Progenitor cell of endocrine pancreas (in vitro differentiated cells): ENCODE measurements at places on chromosomes 5 and 9. TPM values are rescaled to one million over a fixed set of nuclear protein-coding genes. Genes with fewer than 3 reads are reported as not detected.
A peak's percentile ranks its signal among the peaks of the same experiment; 100 is the strongest.

Gene INSL4
- not detected in 2 replicates for total RNA-seq

Gene SPINK7
- total RNA-seq: not detected in 2 replicates

Gene BHMT
- total RNA-seq: 1.2 and 1.4 TPM in 2 replicates

Gene ACOT12
- total RNA-seq: not detected in 2 replicates

Gene MYMK
- total RNA-seq: not detected in 2 replicates

Gene SLC34A1
- not detected in 2 replicates for total RNA-seq

GRCh38 chr5:74063346-74063745 is 437.4 kb downstream of the ARHGEF28 start:
- H3K27ac ChIP-seq: no peak overlapping the region
- H3K4me3 ChIP-seq: no peak overlapping the region
- no peaks in the 10 kb centered on the region for H3K27me3 ChIP-seq

DNA sequence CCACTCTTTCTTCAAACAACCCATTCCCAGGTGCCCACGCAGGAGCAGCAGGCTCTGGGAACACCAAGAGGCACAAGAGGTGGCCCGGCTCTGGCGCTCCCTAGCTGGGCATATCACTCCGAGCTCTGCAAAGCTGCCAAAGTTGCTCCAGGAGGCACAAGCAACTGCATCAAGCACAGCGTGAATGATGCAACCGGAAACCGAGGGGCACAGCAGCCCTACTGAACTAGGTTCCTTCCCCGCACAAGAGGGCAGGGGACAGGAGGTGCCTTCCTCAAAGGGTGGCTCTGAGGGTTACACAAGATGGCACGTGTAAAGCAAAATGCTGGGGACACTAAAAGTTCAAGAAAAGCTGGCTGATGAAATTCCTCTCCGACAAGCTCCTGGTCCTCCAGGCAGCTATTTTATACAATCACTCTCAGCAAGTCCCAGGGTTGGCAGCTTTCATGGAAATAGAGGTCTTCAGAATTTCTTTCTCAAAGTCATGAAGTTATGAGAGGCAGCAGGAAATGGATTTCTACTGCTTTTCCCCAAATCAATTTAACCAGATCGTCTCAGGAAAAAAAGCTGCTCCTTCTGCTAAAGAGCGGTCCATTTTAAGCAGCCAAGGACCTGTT is 22.9 kb downstream of the PSMB7 start:
- DNase-seq: no peak
- peaks cover 4% of the 10 kb centered on the region for H3K36me3 ChIP-seq
- H3K4me3 ChIP-seq: no peak overlapping the region
- H3K27ac ChIP-seq: no peak overlapping the region

DNA sequence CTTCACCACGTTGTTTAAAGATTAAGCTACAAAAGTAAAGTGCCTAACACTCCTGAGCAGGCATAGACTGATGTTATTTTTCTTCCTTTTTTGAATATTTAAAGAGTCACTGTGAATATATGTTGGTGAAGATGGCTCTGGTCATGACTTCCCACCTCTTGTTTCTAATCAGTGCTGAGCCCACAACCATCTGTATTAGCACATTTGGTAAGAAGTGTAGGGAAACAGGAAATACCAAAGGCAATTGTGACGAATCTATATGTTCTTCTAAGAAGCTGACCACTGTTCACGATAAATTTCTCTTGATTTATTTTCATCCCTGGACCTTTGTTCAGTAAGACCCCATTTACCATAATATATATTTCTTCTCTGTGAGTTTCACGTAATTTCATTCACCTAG is 108.3 kb upstream of the PCA3 start:
- H3K4me3 ChIP-seq: no peak overlapping the region
- no peaks in the 10 kb centered on the region for H3K36me3 ChIP-seq
- peaks cover 7% of the 10 kb centered on the region for H3K4me1 ChIP-seq
- no peak for DNase-seq
- peaks cover 3% of the 10 kb centered on the region for H3K27me3 ChIP-seq

DNA sequence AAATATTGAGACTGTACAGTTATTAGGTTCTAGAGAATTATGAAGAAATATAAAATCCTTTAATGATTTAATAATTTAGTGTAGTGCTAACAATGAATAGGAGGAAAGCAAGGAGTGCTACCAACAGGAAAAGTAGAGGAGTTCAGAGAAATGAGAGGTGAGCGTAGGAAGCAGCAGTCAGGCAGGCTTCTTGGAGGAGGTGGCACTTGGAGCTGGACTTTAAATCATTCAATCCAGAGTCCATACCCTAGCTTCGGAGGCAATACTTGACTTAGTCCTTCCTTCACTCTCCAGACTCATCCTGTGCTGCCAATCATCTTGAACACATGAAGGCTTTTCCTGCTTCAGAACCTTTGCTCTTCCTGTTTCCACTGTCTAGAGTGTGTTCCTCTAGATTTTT is 254.3 kb downstream of the GRIA1 start:
- H3K4me3 ChIP-seq: no peak overlapping the region
- H3K36me3 ChIP-seq: no peaks in the 10 kb centered on the region
- H3K27me3 ChIP-seq: peaks cover 9% of the 10 kb centered on the region

DNA sequence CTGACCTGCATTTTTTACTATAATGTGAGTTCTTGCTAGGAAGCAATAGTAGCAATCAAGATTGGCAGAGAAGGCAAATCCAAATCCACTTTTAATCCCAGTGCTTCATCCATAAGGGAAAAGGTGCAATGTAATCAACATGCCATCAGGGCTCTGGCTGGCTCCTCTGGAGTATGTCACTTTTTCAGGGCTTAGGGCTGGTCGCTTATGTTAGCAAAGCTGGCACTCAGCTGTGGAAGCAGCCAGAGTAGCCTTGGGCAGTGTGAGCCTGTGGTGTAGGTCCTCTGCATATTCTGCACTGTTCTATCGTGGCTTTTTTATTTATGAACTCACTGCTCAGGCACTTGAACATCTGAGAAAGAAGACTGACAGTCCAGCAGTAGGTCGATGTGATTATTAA is 16.1 kb downstream of the ACTBL2 start:
- DNase-seq: no peak
- peaks cover 8% of the 10 kb centered on the region for H3K27me3 ChIP-seq
- no peaks in the 10 kb centered on the region for H3K4me1 ChIP-seq

- H3K27me3 ChIP-seq: no peaks in the 10 kb centered on the region
- peaks cover 5% of the 10 kb centered on the region for H3K4me1 ChIP-seq
- no peak for DNase-seq
- H3K4me3 ChIP-seq: no peak overlapping the region
- H3K36me3 ChIP-seq: peaks cover 58% of the 10 kb centered on the region
- H3K27ac ChIP-seq: peak overlapping the region; percentile 49
These were observed 120.0 kb upstream of the CACNA1B start for GRCh38 chr9:137757613-137758029.

GRCh38 chr9:34443533-34443932 is 14.8 kb downstream of the FAM219A start:
- H3K4me3 ChIP-seq: no peak overlapping the region
- peaks cover 6% of the 10 kb centered on the region for H3K36me3 ChIP-seq
- DNase-seq: no peak
- H3K4me1 ChIP-seq: peaks cover 6% of the 10 kb centered on the region

GRCh38 chr5:141328231-141328630 is 2.1 kb upstream of the PCDHGA1 start:
- H3K27me3 ChIP-seq: no peaks in the 10 kb centered on the region
- no peaks in the 10 kb centered on the region for H3K4me1 ChIP-seq
- no peak overlapping the region for H3K4me3 ChIP-seq
- no peak overlapping the region for H3K27ac ChIP-seq

GRCh38 chr5:100706776-100707175 is 171.6 kb downstream of the FAM174A start:
- no peaks in the 10 kb centered on the region for H3K36me3 ChIP-seq
- no peaks in the 10 kb centered on the region for H3K27me3 ChIP-seq
- peaks cover 4% of the 10 kb centered on the region for H3K4me1 ChIP-seq
- H3K4me3 ChIP-seq: no peak overlapping the region

DNA sequence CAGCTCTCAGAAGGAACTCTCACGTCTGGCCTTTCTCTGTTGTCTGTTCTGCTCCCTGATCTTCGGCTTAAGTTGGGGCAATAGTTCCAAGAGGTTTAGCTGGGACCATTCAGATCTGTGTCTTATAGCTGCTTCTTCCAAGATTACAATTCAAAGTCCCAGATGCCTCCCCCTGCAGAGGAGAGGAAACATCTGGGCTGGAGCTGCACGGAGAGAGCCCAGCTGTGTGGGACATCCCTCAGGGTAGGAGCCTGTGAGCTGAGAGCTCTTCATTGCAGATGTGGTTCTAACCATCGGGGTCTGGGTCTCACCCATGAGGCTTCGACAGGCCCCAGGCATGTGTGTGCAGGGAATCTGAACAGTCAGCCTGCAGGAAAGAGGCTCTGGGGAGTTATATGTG is 9.0 kb upstream of the PHF19 start:
- H3K27ac ChIP-seq: no peak overlapping the region
- H3K27me3 ChIP-seq: peaks cover 6% of the 10 kb centered on the region
- no peak overlapping the region for H3K4me3 ChIP-seq

- no peaks in the 10 kb centered on the region for H3K27me3 ChIP-seq
- no peak for DNase-seq
- peaks cover 6% of the 10 kb centered on the region for H3K4me1 ChIP-seq
- H3K4me3 ChIP-seq: no peak overlapping the region
These were observed 420.4 kb downstream of the BNC2 start for GRCh38 chr9:16450043-16450442.

- DNase-seq: no peak
- no peaks in the 10 kb centered on the region for H3K36me3 ChIP-seq
- H3K27ac ChIP-seq: no peak overlapping the region
These were observed 76.0 kb downstream of the ACTL7B start for GRCh38 chr9:108779551-108780325.

- no peak overlapping the region for H3K27ac ChIP-seq
These were observed 323.5 kb downstream of the LRRC70 start for GRCh38 chr5:62902126-62902525.

- no peaks in the 10 kb centered on the region for H3K27me3 ChIP-seq
- H3K36me3 ChIP-seq: no peaks in the 10 kb centered on the region
- H3K4me3 ChIP-seq: no peak overlapping the region
- peaks cover 16% of the 10 kb centered on the region for H3K4me1 ChIP-seq
These were observed 106.3 kb upstream of the SSBP2 start for GRCh38 chr5:81856948-81857928.

DNA sequence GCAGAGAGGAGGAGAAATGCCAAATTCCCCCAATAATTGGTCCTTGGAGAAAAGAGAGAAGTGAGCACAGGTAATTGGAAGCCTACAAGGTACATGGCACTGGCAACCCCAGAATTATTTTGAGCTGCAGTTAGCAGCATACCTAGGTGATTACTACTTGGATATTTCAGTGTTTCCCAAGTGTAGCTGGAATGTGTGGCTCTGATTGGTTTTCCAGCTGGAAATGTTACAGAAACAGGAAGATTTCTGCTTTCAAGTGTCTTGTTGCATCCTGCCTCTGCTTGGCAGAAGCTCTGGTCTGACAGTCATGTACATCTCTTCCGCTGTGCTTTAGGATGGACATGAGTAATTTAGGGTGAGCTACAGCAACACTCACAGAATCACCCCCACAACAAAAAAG is 262.1 kb downstream of the ENC1 start:
- peaks cover 4% of the 10 kb centered on the region for H3K4me1 ChIP-seq
- H3K4me3 ChIP-seq: no peak overlapping the region
- H3K27ac ChIP-seq: no peak overlapping the region
- H3K36me3 ChIP-seq: no peaks in the 10 kb centered on the region

- peaks cover 11% of the 10 kb centered on the region for H3K4me1 ChIP-seq
- no peaks in the 10 kb centered on the region for H3K36me3 ChIP-seq
- no peaks in the 10 kb centered on the region for H3K27me3 ChIP-seq
These were observed 1060.4 kb downstream of the CDH12 start for GRCh38 chr5:21792748-21793147.

DNA sequence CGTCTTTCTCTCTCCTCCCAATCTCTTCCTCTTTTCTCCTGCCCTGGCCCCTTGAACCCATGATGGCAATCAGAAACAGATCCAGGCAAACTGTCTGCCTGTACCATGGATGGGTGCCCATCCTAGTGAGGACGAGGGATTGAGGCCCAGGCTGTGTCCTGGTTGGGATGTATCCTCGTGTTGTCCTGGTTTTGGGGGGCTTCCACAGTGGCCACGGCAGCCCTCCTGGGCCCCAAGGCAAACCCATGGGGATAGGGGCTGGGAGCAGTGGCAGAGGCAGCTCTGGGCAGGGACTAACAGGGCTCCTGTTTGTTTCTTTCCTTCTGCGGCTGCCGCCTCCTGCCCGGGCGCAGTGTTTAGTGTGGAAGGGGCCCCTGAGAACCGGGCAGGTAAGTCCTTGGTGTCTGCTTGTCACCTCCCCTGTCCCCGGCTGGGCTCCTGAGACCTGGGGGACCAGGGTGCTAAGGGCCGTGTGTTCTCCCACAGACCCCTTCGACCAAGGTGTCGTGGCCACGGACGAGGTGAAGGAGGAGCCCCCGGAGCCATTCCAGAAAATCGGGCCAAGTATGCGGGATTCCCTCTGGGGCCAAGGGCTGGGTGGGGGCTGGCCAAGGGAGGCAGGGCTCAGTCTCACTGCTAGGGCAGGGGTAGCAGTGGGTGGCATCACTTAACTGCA is 70.0 kb downstream of the AMBP start:
- no peaks in the 10 kb centered on the region for H3K27me3 ChIP-seq
- H3K36me3 ChIP-seq: peaks cover 42% of the 10 kb centered on the region
- H3K4me3 ChIP-seq: no peak overlapping the region
- peaks cover 2% of the 10 kb centered on the region for H3K4me1 ChIP-seq

DNA sequence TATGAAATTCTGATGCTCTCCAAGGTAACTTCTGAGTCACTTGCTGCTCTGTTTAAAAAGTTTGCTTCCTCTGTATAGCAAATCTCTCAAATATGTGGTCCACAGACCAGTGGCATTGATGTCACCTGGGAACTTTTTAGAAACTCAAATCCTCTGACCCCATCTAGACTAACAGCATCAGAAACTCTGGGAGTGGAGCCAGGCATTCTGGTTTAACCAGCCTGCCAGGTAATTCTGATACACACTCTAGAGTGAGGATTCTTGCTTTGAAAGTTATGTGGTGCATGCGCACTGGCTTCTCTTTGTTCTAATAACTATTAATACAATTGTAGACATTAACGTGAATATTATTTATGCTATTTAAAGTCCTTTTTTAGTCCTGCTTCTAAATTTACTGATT is 298.1 kb downstream of the SLF1 start:
- no peak for DNase-seq
- no peaks in the 10 kb centered on the region for H3K36me3 ChIP-seq
- no peak overlapping the region for H3K4me3 ChIP-seq
- H3K27me3 ChIP-seq: no peaks in the 10 kb centered on the region

GRCh38 chr5:63032343-63032742 is 453.7 kb downstream of the LRRC70 start:
- H3K4me3 ChIP-seq: no peak overlapping the region
- H3K36me3 ChIP-seq: peaks cover 4% of the 10 kb centered on the region
- no peaks in the 10 kb centered on the region for H3K4me1 ChIP-seq
- no peaks in the 10 kb centered on the region for H3K27me3 ChIP-seq

DNA sequence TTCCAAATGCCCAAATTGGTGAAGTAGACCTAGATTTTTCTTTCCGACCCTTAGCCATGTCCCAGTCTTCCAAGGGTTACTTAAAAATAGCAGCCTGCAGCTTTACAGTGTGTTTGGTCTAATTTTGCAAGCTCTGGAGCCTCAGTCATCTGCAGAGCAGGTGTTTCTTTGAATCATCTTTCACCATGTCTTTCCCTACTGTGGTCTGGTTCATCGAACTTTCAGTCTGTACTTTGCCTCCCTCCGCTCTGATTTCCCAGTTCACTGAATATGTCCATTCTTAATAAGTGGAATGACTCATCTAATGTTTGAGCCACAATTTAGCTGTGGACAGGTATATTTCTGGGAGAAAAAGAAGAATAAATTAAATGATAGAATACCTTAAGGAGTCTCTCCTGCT is 1060.7 kb downstream of the EFNA5 start:
- H3K4me3 ChIP-seq: no peak overlapping the region
- H3K4me1 ChIP-seq: no peaks in the 10 kb centered on the region
- DNase-seq: no peak
- peak overlapping the region; percentile 8 for H3K27ac ChIP-seq
